Stimulated activated CD4-positive, alpha-beta T cell treated with anti-CD3 and anti-CD28 coated beads, Interleukin-1b, Interleukin-23, amount 100 ng/mL, for 24 hours (primary cell): ENCODE measurements at places on chromosomes 12 and 14.

DNA sequence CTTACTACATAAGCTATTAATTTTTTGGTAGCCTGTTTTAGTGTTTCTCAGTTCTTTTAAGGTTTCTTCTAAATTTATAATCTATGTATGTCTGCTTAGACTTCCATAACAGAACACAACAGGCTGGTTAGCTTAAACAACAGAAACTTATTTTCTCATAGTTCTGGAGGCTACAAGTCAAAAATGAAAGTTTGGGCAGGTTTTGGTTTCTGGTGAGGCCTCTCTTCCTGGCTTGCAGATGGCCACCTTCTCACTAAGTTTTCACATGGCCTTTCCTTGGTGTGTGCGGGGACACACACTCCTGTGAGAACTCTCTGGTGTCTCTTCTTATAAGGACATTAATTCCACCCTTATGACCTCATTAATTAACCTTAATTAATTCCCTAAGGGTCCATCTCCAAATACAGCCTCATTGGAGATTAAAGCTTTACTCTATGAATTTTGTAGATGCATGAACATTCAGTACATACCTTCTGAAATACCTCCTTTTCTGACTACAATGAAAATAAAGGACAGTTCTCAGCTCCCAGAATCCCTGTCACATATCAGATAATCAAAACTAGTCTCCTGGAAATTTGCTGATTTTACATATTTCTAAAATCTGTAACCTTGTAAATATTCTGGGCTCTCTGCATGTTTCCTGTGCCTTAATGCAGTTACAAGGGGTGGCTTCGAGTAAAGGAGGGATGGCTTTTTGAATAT is 23.2 kb upstream of the BMAL2 start:
- no peak for DNase-seq

DNA sequence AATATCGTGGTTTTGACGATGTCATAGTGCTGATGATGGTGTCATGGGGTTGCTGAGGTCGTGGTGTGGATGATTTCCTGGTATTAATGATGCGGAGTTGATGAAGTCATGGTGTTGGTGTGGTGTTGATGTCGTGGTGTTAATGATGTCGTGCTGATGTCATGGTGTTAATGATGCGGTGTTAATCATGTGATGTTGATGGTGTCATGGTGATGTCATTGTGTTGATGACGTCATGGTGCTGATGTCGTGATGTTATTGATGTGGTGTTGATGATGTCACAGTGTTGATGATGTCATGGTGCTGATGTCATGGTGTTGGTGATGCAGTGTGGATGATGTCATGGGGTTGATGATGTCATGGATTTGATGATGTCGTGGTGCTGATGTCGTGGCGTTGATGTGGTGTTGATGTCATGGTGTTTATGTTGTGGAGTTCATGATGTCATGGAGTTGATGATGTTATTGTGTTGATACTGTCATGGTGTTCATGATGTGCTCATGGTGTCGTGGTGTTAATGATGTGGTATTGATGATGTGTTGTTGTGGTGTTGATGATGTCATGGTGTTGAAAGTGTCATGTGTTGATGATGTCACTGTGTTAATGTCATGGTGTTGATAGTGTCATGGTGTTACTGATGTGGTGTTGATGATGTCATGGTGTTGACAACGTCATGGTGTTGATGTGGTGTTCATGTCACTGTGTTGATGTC is 48.5 kb upstream of the RIMBP2 start:
- DNase-seq: no peak

GRCh38 chr12:109197327-109197726 is 80.9 kb downstream of the ACACB start:
- no peak for DNase-seq

DNA sequence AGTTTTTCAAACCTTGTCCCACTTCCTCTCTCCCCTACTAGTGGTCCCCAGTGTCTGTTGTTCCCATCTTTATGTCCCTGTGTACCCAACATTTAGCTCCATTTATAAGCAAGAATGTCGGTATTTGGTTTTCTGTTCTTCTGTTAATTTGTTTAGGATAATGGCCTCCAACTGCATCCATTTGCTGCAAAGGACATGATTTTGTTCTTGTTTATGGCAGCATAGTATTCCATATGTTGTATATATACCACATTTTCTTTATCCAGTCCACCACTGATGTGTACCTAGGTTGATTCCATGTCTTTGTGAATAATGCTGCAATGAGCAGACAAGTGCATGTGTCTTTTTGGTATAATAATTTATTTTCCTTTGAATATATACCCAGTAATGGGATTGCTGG is 52.2 kb downstream of the FAM186A start:
- DNase-seq: no peak

DNA sequence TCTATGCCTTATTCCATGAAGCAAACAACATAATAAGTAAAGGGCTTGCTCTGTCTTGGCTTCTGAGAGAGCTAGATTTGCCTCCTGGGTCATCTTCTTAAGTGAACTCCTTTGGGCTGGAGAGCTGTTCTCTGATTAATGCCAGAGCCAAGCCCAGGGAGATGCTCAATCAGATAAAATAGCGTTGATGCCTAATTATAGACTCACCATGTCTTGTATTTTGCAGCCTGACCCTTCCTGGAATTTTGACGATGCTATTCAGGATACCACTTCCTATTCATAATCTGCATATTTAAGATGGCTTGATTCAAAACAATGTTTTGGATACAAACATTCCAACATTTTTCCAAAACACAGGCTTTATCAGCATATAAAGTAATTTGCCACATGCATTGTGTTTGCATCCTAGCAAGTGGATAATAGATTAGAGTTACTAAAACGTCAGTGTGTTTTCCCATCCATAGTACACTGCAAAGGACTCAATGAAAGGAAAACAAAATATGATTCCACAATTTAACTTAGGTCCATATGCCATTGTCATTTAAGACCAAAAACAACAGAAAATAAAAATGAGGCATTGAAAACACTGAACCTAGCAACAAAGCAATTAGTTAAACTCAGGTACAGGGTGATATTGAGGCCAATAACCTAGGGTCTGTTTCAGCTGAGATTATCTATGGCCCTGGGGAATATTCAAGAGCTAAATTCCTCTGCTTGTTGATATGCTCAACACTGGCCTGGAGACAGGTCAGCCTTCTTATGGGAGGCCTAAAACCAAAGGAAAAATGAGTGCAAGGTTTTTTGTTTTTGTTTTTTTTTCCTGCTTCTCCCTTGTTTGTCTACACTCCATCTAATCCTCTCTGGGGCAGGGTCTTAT is 184.2 kb upstream of the FOXN3 start:
- no peak for DNase-seq

- no peak for DNase-seq
Measured at GRCh38 chr12:19901841-19902240, 462.5 kb downstream of the AEBP2 start.

DNA sequence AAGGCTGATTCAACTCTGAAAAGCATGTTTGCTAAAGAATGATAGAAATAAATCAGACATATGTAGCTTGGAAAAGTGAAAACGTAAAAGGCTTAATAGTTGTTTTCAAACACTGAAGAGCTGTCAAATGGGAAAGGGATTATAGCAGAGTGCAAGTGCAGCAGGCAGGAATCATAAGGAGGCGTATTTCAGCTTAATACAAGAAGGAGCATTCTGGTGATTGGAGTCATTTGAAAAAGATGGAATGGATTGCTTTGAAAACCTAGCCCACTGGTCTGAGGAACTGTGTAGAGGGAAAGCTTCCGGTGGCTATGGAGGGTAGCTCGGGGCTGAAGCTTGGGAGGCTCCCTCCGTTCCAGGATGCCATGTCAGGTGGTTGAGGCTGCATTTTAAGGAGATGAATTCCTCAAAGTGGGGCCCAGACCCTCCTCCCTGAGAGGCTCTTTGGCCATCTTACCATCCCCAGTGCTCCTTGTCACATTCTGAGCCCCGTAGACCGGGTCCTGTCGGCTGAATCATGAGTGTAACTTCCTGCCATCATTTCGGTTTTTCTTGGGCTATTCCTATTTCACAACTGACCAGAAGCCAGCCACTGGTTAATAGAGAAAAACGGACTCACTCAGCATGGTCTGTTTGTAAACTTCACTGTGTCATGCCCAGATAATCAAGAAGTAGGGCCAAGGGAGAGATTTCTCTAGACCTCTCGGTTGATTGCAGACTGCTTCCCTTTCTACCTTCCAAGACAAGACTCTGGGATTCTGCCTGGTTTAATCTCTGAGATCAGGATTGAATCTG is 6.5 kb downstream of the WNT5B start:
- DNase-seq: no peak

DNA sequence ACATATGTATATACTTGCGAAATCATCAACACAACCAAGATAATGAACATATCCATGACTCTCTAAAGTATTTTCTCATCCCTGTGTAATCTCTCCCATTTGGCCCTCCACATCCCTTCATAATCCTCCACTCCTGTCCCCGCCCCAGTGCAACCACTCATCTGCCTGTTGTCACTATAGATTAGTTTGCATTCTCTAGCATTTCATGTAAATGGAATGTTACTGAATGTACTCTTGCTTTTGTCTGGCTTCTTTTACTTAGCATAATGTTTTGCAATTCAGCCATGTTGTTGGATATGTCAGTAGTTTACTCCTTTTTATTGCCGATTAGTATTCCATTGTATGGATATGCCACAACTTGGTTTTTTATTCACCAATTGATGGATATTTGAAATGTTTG is 99.1 kb downstream of the BICD1 start:
- no peak for DNase-seq

- DNase-seq: no peak
Measured at GRCh38 chr12:12498210-12498609, 64.5 kb downstream of the DUSP16 start.

DNA sequence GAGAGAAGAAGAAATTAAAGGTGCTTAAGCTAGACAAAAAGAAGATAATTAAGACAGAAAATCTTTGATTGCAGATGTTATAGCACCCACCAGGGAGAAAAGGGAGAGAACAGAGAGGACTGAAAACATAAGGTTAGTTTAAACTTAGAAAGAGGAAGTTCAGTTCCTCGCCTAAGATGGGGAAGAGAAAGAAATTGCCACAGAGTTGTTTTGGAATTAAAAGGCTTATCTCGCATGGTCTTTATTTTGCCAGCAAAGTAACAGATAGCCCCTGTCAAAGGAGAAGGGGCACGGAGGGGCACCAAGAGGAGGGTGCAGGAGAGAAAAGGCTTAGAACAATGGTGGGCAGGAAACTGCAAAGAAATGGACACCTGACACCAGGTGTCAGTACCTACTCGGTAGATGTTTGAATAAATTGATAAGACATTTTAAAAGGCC is 17.8 kb upstream of the OXA1L start:
- DNase-seq: no peak

DNA sequence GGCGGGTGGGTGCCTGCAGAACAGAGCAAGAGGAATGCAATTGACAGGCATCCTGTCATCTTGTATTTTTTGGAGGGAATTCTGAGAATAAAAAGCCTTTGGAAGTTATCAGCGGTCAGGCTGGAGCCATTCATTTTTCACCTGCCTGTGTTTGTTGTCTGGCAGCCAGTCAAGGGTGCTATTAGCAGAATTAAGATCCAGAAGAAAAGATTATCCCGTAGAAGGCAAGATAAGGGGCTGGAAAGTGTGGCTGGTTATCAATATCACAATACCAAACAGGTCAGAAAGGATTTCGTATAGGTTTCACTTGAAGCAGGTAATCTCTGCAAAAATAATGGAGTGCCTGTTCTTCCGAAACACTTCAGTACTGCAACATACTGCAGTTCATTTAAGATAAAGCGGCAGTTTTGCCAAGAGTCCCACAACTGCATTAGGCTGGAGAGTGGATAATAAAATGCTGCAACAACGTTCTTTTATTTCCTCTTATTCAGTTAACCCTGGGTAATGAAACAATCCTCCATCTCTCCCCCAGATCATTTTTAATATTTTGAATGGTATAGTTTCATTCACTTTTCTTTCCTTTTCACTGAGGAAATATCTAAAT is 171.2 kb upstream of the CDKN3 start:
- no peak for DNase-seq

DNA sequence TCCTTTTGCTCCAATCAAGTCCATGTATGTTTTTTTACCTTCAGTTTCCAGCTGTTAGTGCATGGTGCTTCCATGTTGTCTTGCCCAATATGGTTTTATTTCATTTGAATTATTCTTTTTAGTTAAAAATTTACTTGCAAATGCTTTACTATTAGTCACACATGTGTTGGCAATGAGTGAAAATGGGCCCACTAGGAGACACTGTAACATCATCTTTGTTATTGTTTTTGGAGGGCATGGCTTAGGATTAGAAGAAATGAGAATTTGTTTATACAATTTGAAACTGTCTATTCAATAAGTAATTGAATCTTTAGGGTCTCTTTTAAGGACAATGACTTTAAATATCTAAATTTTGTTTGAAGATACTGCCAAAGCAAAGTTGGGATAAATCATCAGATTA is 133.7 kb downstream of the BRMS1L start:
- DNase-seq: no peak

DNA sequence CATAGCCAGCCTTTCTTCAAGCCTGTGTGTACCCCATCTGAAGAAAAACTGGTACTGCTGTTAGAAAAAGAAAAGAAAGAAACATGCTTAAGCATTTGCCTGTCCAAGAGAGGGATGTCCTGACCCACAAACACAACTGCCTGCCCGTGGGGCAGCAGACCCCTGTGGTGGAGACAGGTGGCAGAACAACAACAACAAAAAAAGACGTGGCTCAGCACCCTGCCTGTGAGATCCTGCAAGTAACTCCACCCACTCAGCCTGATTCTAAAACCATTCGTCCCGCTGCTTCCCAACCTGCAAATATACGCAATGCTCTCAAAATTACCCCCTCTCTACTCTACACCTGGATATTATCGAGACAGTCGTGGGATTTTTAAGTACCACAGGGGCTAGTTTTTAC is 64.9 kb upstream of the ZDHHC17 start:
- DNase-seq: no peak

DNA sequence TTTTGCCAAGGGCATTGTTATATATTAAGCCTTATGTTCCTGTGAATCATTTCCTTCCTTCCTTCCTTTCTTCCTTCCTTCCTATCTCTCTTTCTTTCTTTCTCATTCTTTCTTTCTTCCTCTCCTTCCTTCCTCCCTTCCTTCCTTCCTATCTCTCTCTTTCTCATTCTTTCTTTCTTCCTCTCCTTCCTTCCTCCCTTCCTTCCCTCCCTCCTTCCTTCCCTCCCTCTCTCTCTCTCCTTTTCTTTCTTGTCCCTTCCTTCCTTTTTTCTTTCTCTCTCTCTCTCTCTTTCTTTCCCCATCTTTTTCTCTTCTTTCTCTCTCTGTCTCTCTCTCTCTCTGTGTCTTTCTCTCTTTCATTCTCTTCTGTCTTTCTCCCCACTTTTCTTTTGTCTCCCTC is 226.6 kb downstream of the ETNK1 start:
- DNase-seq: no peak

- DNase-seq: no peak
Measured at GRCh38 chr12:108815875-108816594, 41.3 kb downstream of the SSH1 start.

DNA sequence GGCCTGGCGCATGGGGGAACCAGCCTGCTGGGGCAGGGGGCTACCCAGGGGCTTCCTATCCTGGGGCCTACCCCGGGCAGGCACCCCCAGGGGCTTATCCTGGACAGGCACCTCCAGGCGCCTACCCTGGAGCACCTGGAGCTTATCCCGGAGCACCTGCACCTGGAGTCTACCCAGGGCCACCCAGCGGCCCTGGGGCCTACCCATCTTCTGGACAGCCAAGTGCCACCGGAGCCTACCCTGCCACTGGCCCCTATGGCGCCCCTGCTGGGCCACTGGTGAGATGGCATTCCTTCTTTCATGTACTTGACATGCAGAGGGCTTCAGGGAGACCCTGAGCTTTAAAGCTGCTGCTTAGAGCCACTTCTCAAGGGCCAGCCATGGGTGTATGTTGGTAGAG is 9.0 kb downstream of the LGALS3 start:
- DNase-seq: no peak
